ENCODE measurements at places on chromosomes 6 and 20.

GRCh38 chr6:125050663-125051318 is 88.6 kb downstream of the RNF217 start:
- no peak for DNase-seq

- DNase-seq: no peak
Measured at GRCh38 chr6:109821428-109821827, 130.3 kb downstream of the FIG4 start.

- DNase-seq: no peak
Measured at GRCh38 chr20:47558295-47559066, 56.8 kb downstream of the NCOA3 start.

DNA sequence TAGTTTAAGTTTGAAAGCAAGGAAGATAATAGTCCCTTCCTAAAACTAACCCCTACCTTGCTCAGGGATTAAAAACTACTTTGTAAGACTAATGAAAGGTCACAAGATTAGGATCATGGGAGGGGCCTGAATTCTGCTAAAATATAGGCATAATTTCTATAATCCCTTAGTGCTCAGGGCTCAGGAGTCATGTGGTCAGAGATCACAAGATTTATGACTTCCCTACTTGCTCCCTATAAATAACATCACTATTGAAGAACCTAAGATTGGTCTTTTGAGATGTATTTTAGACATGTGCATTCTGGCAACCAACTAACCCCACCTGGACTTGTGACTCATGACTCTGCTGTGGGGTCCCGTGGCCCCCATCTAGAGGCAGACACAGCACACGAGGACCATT is 81.1 kb downstream of the STMND1 start:
- no peak for DNase-seq
